Fibroblast of lung (primary cell): ENCODE measurements at places on chromosomes 16 and 17. TPM values are rescaled to one million over a fixed set of nuclear protein-coding genes. Genes with fewer than 3 reads are reported as not detected.

The PRSS21 gene
- 0.17 and 0.77 TPM in 2 replicates for total RNA-seq

The SERPINF2 gene
- under 0.01 and 0.17 TPM in 2 replicates for total RNA-seq

The SOX9 gene
- total RNA-seq = 4.1 and 5.4 TPM in 2 replicates

The CFAP119 gene
- 0.77 and 1.3 TPM in 2 replicates for total RNA-seq

The MYLK3 gene
- total RNA-seq = 0.17 and 0.26 TPM in 2 replicates

The DOC2B gene
- total RNA-seq = not detected in 2 replicates

The RCVRN gene
- total RNA-seq = not detected in 2 replicates

The FZD2 gene
- 14.6 and 20.3 TPM in 2 replicates for total RNA-seq

The EFNB3 gene
- 0.26 and 0.33 TPM in 2 replicates for total RNA-seq

DNA sequence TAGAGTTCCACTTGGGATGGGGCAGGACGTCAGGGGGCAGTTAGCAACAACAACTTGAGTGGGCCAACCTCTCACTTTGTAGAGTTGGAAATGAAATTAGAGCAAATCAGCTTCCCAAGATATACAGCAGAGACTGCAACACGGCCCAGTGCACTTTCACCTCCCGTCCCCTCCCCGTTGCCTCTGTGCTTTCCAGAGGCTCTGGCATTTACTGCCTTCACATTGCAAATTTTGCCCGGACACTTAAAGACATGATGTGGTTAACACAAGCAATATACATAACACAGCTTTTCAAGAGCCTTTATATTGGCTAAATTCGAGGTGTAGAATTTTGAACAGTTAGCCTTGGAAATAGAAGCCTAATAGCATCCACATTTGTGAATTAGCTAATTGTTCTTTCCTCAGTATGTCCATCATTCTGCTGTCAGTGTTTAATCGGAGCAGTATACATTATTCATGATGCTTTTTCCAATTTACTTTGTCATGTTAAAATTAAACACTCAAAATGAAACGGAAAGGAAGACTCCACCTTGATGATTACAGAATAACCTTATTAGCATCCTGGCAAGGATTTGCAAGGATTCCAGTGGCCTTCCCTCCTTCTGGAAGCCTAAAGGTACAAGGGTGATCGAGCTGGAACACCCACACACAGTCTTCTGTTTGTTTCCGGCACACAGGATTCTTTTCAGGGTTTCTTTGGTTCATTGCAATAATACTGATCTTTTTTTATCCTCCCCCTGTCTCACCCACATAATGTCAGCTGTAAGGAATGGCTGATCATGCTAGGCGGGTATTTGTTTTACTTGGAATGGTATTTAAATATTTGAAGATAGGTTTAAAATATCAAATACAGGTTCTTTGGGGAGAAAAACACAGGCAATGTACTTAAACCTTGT is 190.9 kb upstream of the CACNG5 start:
- peak; percentile 79 for DNase-seq

DNA sequence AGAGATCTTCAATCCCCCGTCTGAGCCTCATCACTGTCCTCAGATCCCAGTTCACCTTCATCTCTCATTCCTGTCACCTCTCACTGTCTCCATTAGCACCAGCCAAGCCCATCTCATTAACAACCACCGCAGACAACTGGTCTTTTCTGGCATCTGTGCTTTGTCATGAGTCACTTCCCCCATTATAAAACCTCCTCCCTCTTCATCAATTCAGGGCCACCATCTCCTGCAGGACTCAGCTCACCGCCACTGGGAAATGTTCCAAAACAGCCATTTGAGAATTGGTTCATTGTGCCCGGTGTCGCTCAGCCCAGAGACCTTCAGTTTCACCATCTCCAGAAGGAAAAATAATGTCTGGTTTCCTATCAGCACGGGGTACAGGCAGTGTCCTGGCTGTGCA is 56.9 kb upstream of the TEKT3 start:
- DNase-seq = peak; percentile 82

DNA sequence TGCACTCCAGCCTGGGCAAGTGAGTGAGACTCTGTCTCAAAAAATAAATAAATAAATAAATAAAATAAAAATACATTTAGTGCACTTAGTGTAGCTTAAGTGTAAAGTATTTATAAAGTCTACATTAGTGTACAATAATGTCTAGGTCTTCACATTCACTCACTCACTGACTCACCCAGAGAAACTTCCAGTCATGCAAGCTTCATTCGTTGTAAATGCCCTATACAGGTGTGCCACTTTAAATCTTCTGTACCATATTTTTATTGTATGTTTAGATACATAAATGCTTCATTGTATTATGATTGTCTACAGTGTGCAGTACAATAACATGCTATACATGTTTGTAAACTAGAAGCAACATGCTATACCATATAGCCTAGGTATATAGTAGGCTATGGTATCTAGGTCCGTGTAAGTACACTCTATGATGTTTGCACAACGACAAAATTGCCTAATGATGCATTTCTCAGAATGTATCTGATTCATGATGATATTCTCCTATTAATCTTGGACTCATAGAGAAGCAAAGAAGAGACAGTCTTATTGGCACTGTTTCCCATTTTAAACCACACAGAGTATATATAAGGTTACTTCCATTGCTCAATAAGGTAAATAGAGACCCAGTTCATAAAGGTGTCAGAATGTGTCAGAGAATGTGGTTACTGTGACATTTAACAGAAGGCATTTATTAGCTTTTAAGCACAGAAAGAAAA is 1314.9 kb downstream of the CDH11 start:
- DNase-seq = no peak

GRCh38 chr17:18027280-18027679 is 11.7 kb downstream of the ATPAF2 start:
- no peak for DNase-seq

- DNase-seq = no peak
These were observed 19.5 kb upstream of the RAP1GAP2 start for GRCh38 chr17:2776589-2777241.

DNA sequence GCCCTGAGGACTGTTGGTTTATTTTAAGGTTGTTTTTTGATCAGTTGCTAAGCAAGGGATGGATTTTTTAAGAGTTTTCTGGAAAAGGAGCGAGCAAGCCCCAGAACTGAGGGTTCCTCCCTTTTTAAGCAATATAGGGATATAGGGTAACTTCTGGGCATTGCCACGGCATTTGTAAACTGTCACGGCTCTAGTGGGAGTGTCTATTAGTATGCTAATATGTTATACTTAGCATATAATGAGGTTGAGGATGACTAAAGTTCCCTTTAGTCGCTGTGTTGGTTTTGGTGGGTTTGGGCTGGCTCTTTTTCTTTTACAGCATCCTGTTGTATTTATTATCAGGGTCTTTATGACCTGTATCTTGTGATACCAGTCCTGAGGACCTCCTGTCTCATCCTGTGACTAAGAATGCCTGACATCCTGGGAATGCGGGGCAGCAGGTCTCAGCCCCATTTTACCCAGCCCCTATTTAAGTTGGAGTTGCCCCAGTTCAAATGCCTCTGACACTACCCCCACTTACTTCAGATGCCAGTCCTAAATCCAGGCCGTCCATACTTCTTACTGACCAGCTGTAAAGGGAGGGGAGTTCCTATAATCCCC is 59.4 kb downstream of the MFSD11 start:
- no peak for DNase-seq

DNA sequence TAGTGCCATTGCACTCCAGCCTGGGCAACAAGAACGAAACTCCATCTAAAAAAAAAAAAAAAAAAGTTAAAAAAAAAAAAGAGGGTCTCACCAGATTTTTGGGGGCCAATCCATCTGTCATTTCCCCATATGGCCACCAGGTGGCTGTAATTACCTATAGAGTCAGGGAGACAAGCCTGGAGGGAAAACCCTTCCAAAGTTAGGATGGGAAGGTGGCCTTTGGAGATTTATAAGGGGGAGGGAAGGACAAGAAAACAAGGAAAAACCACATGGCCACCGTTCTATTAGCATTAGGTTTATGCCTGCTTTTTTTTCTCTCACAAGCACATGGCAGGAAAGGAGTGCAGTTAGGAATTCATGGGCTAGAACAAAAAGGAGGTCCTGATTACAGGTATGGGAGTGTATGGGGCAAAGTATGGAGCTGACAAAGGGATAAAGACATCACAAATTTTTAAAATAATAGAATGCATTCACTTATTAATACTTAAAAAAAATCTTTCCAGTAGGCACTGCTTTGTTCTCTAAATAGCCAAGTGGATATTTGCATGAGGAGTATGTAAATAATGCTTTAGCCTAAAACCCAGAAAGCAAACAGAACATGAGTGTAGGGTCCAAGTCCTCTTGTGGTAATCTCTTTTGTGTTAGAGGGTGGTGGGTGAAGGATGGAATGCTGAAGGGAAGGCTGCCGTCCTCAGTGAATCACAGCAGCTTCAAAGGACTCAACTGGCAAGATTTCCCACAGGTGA is 5.1 kb downstream of the CYB5D1 start:
- peak; percentile 63 for DNase-seq

DNA sequence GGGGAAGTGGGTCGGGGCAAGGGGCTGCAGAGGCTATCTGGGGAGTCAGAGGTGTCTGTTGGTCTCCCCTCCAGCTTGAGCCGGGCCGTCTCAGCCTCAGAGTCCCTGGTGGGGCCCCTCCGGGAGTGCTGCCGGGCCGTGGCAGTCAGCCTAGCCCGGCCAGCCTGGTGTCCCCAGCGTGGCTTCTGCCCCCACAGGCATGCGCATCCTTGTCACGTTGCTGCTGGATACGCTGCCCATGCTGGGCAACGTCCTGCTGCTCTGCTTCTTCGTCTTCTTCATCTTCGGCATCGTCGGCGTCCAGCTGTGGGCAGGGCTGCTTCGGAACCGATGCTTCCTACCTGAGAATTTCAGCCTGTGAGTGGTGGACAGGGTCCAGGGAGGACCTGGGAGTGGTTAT is 11.2 kb downstream of the CACNA1G start:
- no peak for DNase-seq

- peak; percentile 34 for DNase-seq
These were observed 74.1 kb downstream of the SOCS1 start for GRCh38 chr16:11181899-11182279.

- no peak for DNase-seq
These were observed 27.1 kb downstream of the SLC13A5 start for GRCh38 chr17:6686026-6686425.

- DNase-seq = peak; percentile 84
These were observed 7.4 kb upstream of the COX10 start for GRCh38 chr17:14061666-14062560.

GRCh38 chr16:49463529-49463928 is 89.9 kb downstream of the C16orf78 start:
- no peak for DNase-seq

DNA sequence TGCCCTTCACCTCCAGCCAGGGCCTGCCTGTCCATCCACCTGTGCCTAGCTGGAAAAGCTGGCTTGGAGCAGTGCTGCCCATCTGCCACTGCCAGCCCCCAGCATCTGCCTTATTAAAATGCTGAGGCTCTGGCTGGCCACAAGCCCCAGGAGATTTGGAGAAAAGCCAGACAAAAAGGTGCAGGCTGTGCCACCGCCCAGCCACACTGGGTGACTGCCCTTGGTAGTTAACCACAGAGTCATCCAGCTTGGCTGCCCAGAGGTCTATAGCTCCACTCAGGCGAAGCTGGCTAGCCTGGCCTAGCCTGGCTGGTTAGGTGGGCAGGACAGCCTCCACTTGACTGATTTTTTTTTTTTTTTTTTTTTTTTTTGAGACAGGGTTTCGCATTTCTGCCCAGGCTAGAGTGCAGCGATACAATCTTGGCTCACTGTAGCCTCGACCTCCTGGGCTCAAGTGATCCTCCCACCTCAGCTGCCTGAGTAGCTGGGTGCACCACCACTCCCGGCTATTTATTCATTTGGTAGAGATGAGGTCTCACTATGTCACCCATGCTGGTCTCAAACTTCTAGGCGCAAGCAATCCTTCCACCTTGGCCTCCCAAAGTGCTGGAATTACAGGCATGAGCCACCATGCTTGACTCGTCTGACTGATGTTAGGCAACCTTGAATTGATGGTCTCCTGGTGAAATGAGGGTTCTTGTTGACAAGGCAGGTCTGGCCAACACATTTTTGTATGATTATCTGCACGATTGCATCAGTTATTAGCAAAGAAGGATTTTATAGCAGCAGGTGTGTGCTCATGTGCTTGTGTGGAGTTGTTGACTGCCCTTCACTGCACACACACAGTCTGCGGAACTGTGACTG is 103.8 kb downstream of the RAB11FIP4 start:
- no peak for DNase-seq

- DNase-seq = peak; percentile 70
These were observed 47.5 kb downstream of the HAPSTR1 start for GRCh38 chr16:9138731-9139501.

GRCh38 chr16:86898386-86898785 is 320.0 kb downstream of the FOXL1 start:
- DNase-seq = no peak
